ENCODE measurements at places on chromosomes 1 and 21.
A peak's percentile ranks its signal among the peaks of the same experiment; 100 is the strongest.

GRCh38 chr1:37310064-37310463, 164.3 kb upstream of the ZC3H12A start:
- DNase-seq, result no peak

- DNase-seq, result no peak
Observed at GRCh38 chr1:183859831-183860230, 54.9 kb downstream of the RGL1 start.

- no peak for DNase-seq
Observed at GRCh38 chr1:230376296-230376695, 49.8 kb downstream of the PGBD5 start.

- no peak for DNase-seq
Observed at GRCh38 chr1:83931658-83932253, 67.2 kb downstream of the TTLL7 start.

- DNase-seq, result no peak
Observed at GRCh38 chr1:178137238-178137637, 43.3 kb downstream of the RASAL2 start.

DNA sequence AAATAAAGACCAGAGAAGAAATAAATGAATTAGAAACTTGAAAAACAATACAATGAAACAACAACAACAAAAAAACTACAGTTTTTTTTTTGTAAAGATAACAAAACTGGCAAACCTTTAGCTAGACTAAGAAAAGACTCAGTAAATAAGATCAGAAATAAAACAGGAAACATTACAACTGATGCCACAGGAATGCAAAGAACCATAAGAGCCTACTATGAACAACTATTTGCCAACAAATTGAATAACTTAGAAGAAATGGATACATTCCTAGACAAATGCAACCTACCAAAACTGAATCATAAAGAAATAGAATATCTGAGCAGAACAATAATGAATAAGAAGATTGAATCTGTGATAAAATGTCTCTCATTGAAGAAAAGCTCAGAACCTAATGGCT, 742.0 kb downstream of the ADGRL2 start:
- no peak for DNase-seq

GRCh38 chr1:119779869-119780356, 11.2 kb upstream of the HMGCS2 start:
- no peak for DNase-seq

DNA sequence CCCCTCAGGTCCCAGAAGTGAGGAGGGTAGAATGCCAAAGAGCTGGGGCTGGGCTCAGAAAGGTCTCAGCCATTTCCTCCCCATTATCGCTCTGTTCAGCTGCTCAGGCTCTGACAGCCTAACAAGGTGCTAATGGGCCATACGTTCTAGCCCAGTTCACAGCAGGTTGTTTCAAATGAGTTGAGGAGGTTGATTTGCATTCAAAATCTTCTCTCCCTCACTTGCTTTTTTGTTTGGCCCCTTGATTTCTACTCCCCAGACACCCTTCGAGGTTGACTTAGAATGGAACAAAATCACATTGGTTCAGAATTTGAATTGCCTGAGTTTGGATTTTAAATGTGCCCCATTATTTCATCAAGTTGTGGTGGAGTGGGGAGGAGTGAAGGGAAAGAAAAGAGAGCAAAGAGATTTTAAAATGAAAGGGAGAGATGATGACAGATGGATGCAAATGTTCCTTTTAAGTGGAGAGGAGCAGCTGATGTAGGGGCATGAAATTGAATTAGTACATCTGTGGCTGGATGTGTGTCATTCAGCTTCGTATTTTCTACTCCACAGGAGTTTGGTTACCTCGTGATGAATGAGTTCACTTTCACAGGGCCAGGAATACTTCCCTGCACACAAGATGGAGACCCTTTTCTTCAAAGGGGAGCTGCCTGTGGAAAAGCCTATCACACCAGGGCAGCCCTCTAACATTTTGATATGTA, 425.8 kb upstream of the CAMK1G start:
- DNase-seq, result no peak

- DNase-seq, result no peak
Observed at GRCh38 chr1:76865696-76866286, 1.5 kb upstream of the ST6GALNAC5 start.

- DNase-seq, result no peak
Observed at GRCh38 chr1:196412326-196412725, 195.9 kb downstream of the KCNT2 start.

DNA sequence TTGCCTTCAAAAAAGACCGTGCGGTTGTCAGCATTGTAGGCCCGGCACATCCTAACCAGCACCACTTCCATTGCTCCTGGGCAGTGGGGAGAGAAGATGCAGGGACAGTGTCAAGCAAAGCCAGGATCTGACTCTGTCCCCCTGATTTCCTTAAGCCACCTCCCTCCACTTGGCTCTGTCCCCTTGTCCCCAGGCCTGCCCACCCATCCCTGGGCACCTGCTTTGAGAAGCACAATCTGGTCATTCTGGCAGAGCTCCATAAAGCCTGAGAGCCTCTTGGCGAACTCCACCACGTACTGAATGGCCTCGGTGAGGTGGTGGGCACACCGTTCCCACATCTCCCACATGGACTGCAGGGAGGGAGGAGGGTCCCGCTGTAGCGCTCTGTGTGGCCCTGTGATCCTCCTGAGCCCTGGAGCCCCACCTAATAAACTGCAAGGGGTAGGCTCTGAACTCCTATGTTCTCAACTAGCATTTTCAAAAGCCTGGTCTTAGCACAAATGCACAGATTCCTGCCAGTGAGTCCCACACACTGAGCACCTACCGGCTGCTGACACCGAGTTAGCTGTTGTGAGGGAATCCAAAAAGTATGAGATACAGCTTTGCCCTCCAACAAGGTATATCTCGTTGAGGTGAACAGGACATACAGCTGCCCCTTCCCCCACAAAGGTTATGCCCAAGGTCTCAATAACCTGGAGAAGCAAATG, 8.2 kb upstream of the LINGO4 start:
- DNase-seq, result no peak

- DNase-seq, result no peak
Observed at GRCh38 chr1:22212400-22213233, 69.7 kb upstream of the WNT4 start.

GRCh38 chr1:87077959-87078639, 163.7 kb downstream of the HS2ST1 start:
- no peak for DNase-seq

GRCh38 chr1:79777481-79778219, 771.1 kb upstream of the ADGRL4 start:
- DNase-seq, result no peak

DNA sequence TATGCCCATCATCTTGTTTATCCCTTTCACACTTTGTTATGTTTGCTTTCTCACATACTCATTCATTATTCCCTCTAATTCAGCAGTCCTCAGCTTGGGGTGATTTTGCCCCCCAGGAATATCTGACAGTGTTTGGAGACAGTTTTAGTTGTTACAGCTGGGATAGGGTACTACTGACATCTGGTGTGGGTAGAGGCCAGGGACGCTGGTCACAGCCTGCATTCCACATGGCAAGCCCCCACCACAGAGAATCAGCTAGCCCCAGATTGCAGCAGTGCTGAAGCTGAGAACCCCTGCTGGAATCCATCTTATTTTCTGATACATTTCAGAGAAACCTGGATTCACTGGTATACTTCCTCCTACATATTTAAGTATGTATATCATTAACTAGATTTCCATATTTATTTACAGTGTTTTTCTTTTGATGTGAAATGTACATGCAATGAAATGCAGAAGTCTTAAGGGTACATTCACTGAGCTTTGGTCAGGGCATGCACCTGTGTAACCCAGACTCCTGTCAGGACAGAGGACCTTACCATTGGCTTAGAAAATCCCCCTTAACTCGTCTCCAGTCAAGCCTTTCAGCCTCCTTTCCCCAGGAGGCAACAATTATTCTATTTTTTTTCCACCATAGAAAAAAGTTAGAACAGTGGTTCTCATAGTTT, 68.3 kb downstream of the KIF26B start:
- DNase-seq, result no peak

DNA sequence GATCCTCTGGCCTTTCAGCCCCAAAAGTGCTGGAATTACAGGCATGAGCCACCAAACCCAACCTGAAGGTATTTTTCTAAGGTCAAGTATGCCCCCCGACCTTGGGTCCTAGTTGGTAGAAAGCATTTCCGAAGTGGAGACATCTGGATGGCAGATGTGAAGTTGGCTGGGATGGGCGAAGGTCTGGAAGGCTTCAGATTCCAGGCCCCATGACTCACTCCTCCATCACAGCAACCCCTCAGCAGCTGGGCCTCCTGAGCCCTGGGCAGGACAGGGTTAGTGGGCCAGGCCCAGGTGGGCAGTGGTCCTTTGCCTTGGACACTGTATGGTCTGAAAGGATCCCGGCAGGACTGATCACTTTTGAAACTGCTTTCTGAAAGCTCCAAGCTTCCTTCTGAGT, 23.3 kb downstream of the NAV1 start:
- no peak for DNase-seq

DNA sequence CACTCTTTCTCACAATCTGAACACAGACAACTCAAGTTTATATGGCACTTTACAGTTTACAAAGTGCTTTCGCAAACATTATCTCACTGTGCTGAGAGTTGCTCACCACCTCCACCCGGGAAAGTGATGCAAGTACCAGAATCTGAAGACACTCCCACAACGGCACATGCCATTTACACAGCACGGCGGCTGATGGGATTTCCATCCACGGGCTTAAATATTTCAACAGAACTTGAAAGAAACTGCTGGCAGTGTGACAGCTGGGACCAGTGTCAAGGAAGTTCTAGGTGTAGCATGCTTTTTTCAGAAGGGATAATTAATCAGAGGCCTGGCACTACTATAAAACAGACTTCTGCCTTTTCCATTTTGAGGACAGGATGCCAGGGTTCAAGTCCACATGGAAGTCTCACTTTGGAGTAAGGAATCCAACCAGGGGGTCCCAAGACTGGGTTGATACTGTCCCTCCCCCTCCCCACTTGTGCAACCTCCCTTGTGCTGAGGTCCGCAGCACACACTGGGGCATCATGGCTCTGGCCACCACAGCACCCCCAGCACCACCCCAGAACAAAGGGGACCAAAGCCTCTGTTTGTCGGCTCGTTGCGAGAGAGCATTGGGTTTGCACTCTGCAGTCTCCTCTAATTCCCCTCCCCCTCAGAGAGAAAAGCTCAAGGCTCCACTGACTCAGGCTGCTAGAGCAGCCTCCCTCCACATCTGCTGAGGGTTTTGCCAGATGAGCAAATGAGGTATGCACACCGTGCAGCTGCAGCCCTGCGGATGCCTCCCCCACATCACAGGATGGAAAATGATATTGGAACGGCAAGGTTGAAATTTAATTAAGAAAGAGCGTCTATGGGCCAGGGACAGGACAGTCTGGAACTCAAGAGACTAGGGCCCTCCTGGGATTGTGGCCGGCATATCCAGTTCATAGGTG, 154.9 kb downstream of the TGFBR3 start:
- no peak for DNase-seq

DNA sequence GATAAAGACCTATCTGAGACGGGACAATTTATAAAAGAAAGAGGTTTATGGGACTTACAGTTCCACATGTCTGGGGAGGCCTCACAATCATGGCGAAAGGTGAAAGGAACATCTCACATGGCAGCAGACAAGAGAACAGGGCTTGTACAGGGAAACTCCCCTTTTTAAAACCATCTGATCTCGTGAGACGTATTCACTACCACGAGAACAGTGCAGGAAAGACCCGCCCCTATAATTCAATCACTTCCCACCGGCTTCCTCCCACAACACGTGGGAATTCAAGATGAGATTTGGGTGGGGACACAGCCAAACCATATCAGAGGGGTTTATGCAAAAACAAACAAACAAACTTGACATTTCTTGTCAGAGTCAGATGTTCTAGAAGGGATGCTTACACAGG, 89.7 kb downstream of the PLPP3 start:
- DNase-seq, result no peak

DNA sequence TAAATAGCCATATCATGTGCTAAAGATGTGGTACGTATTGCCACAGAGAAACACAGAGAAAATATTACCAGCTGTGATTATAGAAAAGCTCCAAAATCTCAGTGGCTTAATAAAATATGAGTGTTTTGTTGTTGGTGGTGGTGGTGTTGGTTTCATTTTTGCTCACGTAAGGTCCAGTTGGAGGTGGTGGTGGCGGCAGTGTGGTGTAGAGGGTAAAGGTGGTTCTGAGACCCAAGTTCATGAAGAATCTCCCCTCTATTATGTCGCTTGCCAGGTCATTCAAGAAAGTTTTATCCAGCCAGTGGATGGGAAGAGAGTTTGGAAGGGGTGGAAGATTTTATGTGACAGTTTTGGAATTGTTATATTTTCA, 217.6 kb upstream of the SAMSN1 start:
- no peak for DNase-seq

DNA sequence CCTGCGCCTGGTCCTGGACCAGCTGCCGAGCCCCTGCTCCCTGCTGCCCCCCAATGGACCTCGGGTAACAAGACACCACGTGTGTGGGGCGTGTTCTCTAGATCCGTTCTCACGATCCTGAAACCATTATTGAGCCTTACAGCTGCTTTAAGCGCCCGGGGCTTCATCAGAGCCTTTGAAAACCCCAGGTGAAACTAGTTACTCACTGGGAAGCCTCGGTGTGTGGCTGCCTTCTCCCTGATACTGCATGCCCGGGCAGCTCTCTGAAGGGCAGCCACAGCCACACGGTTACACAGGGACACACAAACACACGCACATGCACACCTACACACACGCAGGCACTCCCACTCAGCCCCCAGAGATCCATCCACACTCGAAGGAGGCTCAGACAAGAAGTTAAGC, 5.3 kb downstream of the HES2 start:
- DNase-seq, result peak; percentile 41

- DNase-seq, result no peak
Observed at GRCh38 chr1:217718873-217719272, 87.7 kb downstream of the SPATA17 start.

DNA sequence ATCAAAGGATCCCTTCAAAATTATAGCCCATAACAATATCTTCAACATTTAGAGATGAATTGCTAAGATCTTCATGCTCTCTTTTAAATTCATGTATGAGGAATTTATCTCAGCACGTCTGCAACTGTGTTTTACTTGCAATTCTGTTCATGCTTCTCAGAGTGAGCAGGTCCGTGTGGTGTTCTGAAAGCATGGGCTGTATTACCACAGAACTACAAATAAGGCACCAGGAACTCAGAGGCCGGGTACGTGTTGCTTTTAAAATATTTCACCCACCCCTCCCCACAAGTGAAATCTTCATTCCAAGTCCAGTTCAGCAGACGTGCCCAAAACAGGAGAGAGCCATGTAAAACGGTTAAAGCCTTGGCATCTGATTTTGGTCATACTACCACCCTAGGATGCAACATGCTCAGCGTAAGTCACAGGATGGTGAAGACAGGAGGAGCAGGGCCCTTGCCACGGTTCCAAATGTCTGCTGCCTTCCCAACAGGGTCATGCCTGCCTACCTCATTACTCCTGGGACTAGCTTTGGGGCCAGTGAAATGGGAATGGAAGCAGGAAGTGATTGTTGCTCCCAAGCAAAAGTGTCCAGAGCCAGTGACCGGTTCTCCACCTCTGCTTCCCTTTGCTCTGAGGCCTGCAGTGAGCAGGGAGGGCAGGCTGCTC, 133.7 kb downstream of the PTPN14 start:
- DNase-seq, result no peak

GRCh38 chr21:35075546-35075945, 26.4 kb upstream of the RUNX1 start:
- no peak for DNase-seq

- DNase-seq, result no peak
Observed at GRCh38 chr1:112044745-112045144, 55.3 kb upstream of the KCND3 start.

Measured in stimulated activated CD4-positive, alpha-beta T cell treated with anti-CD3 and anti-CD28 coated beads, Interleukin-12 subunit alpha, Interleukin-12 subunit beta, amount 100 ng/mL, for 4 hours (primary cell).